ENCODE measurements at places on chromosomes 16 and 17.

DNA sequence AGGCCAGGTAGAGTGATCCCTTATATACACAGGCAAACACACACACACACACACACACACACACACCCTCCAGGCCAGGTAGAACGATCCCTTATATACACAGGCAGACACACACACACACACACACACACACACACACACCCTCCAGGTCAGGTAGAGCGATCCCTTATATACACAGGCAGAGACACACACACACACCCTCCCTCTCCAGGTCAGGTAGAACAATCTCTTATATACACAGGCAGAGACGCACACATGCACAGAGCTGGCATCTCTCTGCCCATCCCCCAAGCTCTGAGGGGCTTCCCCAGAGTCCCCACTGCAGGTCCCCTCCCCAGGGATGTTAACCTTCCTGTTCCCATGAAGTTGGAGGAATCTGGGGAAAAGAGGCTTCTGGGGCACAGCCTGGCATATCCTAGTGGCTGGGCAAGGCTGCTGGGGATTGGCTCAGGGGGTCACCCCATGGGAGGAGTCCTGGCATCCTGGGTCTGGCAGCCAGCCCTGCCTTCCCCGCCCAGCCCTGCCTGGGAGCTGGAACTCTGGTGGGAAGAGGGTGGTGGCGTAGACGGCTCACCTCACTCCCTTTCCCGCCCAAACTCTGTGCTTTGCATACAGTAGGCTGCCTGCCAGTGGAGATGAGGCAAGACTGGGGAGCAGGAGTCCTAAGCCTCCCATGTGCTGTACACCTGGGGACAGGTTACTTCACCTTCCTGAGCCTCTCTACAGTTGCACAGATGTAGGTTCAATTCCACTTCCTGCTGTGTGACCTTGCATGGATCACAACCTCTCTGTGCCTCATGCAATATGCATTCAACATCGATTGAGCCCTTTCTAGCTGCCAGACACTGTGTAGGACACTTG, 41.8 kb downstream of the TEKT5 start:
- no peak for DNase-seq

GRCh38 chr17:47697906-47698711, 4.1 kb downstream of the TBKBP1 start:
- DNase-seq: no peak

DNA sequence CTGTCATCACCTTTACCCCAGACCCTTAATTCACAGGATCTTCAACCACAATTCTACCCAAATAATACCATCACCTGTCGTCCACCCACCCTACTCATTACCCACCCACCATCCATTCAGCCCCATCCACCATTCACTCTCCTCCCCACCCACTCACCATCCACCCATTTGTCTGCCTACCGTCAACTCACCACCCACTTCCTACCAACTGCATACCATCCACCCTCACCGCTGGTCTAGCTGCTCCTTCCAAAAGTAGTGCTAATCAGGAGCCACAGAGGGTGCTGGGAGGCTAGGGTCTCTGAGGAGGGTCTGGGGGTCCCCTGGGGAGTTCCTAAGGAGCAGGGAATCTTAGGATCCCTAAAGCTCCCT, 12.0 kb upstream of the IGFBP4 start:
- no peak for DNase-seq

DNA sequence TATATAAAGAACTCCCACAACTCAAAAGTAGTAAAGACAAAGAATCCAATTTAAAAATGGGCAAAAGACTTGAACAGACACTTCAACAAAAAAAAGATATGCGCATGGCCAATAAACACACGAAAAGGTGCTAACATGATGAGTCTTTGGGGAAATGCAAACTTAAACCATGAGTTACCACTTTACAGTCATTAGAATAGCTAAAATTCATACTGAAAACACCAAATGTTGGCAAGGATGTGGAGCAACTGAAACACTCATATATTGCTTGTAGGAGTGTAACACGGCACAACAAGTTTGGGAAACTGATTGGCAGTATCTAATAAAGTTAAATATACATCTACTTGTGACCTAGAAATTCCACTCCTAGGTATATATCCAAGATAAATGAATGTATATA, 3.0 kb upstream of the PIK3R5 start:
- DNase-seq: no peak

GRCh38 chr16:49464877-49465504, 91.4 kb downstream of the C16orf78 start:
- no peak for DNase-seq

DNA sequence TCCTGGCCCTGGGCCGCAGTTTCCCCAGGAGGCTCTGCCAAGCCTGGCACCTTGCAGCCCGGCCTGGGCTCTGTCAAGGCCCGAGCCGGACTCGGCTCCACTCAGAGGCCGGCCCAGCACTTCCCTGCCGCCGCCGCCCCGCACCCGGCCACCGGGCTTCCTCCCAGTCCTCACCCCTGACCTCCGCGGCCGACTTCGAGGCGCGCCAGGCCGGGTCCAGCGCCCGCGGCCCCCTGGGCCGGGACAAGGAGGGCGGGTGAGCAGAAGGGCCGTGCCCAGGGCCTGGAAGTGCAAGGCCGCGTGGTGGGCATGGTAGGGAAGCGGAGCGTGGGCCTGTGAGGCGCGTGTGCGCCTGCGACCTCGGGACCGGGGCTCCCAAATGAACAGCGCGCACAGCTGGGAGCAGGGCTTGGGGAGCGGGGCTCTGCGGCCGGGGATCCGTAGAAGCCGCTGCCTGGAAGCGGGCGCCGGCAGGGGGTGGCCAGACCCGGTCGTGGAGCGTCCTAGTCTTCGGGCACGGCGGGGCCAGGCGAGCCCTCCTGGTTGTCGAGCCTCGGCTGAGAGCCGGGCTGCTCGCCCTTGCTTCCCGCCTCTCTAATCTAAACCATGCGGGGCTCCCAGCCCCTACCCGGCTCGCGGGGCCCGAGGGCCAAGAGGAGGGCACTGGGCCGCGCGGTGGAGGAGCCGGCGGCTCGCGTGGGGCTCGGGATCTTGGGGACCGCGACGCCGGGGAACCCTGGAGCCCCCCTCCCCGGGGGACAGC, 503 bp upstream of the TBX4 start:
- no peak for DNase-seq

GRCh38 chr17:83067718-83068261, 11.6 kb upstream of the METRNL start:
- no peak for DNase-seq

GRCh38 chr16:28923231-28923587, 1.8 kb downstream of the RABEP2 start:
- no peak for DNase-seq

DNA sequence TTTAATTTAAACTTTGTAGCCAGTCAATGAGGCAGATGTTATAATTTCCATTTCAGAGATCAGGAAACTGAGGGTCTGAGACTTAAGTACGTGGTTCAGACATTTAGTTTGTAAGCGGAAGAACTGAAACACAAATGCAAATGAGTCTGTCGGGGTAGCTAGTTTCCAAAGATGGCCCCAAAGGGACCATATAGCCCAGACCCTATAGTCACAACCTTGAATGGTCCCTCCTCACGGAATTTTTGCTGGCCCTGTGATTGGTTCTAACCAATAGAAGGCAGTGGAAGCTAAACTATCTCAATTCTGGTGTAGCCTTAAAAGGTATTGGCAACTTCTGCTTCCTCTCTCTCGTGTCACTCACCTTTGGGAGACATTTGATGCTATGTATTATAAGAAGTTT, 7.5 kb upstream of the BCO1 start:
- DNase-seq: no peak

GRCh38 chr16:84907575-84907974, 87.8 kb downstream of the CRISPLD2 start:
- DNase-seq: no peak

DNA sequence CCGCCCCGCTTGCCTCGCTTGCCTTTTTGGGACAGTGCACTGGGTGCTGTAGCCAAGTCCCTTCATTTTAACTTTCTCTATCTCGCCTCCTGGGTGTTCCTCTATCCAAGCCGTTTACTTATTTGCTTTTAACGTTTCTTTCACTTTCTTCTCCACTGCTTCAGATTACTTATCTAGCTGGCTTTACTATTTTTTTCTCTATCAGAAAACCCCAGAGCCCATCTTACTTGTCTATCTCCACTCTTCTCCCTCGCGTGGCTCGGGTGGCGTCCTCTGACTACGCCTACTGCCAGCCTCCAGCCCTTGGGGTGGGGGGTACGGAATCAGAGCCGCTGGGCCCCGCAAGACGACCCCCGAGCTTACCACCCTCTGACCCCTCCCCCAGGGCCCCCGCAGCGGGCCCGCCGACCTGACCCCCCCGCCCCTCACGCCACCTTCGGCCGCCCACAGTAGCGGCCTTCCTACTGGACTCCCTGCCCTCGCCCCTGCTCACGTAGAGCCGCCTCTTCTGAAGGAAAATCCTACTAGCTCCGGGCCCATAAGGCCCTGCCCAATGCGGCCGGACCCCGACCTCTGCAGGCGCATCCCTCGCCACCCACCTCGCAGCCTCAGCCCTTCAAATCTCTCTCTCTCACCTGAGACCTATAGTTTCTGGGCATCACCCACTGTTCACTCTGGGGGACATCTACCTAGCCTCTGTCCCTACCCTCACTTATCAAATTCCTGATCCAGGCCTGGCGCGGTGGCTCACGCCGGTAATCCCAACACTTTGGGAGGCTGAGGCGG, 1.0 kb upstream of the SLC12A4 start:
- DNase-seq: no peak

DNA sequence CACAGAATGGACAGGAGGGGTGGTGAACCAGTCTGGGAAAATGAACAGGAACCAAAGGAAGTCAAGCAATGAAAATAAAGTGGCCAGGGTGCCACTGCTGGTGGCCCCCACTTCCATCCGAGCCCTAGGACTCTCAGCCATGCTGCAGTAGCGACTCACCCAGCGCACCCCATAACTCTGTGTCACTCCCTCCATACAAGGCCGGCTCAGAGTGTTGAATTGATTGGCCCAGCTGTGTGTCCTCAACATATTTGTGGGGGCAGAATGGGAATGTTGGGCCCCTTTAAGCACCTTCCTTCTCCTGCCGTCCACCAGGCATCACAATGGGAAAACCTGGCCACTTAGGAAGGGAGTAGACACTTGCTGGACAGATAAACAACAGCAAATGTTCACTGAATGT, 169.0 kb upstream of the SDK2 start:
- DNase-seq: no peak

GRCh38 chr17:56868716-56869115, 34.8 kb downstream of the DGKE start:
- no peak for DNase-seq

- no peak for DNase-seq
Observed at GRCh38 chr17:49146620-49147306, 14.2 kb downstream of the B4GALNT2 start.

- no peak for DNase-seq
Observed at GRCh38 chr16:15576960-15577958, 65.7 kb downstream of the MARF1 start.

DNA sequence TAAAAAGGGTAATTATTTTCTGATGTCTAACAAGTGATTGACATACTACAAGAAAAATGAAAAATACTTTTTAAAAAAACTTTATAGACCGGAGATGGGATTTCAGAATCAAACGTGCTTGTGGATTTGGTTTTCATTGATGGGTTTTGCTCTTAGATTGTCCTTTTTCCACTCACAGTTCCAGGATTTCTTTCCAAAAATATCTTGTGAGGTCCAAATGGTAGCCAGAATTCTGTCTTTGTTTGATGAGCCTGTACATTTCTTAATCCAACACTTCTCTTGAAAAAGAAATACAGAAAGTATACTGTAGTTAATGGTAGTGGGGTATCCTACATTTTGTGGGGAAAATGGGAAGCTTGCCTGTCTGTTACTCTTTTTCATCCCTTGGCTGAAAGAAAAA, 329.3 kb downstream of the KCNJ2 start:
- DNase-seq: no peak

- DNase-seq: no peak
Observed at GRCh38 chr17:17108451-17109049, 66.3 kb downstream of the MPRIP start.
